ENCODE measurements at places on chromosomes 6 and 20.

- no peak for DNase-seq
Measured at GRCh38 chr6:26270486-26270861, 94.5 kb upstream of the BTN3A2 start.

DNA sequence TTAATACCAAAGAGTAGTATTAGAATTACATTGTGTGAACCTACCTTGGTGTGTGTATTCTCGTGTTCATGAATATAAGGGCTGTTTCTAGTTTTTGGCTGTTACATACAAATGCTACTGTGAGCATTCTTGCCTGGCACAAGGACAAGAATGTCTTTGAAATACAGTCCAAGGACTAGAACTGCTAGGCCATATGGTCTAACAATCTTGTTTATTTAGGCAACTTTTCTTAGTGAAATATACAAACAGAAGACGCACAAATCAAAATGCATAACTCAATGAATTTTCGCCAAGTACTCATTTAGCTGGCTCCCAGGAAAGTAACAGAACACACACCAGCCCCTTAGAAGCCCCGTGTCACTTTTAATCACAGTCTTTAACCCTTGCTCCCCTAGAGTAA, 28.5 kb downstream of the KDM1B start:
- DNase-seq, result no peak

DNA sequence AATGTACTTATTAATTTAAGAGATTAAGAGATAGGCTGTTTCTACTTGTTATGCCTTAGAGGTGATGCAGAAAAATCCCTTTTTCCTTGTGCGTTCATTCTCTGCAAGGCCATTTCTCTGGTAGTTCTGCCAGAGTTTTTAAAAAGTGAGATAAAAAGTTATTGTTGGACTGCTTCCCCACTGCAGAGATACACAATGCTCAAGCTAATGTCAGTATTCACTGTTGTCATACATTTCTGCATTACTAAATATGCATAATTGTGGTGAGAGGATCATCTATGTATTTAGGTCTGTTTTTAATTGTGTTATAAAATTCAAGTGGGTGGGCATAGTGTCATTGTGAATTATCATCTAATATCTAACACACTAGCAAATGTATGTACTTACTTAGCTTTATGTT, 600.4 kb downstream of the HTR1B start:
- DNase-seq, result no peak

- DNase-seq, result no peak
Measured at GRCh38 chr6:151822252-151823111, 15.0 kb downstream of the ESR1 start.

GRCh38 chr6:74277777-74278186, 581.8 kb downstream of the CD109 start:
- DNase-seq, result no peak
